HTR-8/SVneo (cell line): ENCODE measurements at places on chromosomes 7 and 10.
A peak's percentile ranks its signal among the peaks of the same experiment; 100 is the strongest.

GRCh38 chr10:102675666-102676533, 31.6 kb downstream of the TRIM8 start:
- DNase-seq = peak; percentile 71

DNA sequence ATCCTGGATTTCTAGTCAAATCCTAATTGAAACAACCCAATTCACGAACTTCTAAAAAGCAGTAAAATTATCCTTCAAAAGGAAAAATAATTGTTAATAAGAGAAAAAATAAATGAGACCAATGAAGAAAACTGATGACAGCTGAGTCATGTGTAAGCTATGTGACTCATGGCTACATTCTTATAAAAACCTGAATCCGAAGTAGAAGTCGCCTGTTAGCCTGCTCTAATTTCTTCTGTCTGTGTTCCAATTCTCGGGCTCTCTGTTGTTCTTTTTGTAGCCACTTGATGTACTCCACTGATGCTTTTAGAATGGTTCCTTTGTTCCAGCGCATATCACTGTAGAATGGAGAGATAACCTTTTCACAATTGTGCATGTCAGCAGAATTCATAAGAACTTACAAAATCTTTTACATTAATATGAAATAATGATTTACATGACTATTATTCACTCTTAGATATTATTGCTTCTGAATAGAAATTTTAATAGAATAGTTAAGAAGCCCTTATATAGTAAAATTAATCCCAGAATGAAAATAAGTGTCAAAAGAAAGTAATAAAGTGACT, 88.8 kb downstream of the TFEC start:
- no peak for DNase-seq

DNA sequence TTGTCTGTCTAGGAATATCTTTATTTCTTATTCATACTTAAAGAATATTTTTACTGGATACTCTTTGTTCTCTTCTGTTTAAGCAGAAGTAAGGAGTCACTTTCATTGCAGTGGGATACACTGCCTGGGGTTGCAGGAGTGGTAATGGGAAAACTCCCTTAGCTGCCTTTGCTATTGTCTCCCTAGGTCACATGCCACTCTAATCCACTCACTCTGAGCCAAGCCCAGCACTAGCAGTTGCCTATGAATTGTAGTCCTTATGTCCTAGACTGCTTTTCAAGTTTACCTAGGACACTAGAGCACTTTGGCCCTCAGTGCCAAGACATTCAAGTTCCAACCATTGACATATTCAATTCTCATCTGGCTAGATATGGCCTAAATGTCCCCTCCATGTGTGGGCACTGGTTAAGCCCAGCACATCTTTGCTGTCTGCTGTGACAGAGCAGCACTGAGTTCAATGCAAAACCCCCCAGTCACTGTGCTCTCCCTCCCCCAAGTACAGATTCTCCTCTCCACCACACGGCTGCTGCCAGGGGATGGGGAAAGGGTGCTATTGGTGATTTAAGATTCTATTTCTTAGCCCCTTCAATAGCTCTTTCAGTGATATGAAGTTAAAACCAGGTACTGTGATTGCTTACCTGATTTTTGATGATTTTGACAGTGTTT, 991.7 kb upstream of the KCND2 start:
- DNase-seq = no peak

GRCh38 chr7:7018290-7018689, 164.1 kb upstream of the C1GALT1 start:
- DNase-seq = no peak

- DNase-seq = no peak
Observed at GRCh38 chr7:12796397-12797127, 109.1 kb downstream of the ARL4A start.

DNA sequence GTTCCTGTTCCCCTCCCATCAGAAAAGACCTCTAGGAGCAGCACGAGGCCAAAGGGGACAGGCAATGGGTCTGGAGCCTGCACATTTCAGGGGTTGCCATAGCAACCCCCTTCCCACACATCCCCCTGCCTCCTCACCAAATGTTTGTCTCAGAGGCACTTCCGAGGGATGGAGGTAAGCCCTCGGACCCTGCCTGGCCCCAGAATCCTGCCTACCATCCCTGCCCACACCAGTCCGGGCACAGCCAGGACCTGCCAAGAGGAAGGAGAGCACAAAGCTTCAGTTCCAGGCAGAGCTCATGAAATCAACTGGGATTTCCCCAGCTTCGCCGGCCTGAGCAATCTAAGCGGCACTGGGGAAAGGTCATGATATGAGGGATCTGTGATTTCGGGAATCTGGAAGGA, 175.0 kb upstream of the PLXNA4 start:
- DNase-seq = no peak

- DNase-seq = no peak
Observed at GRCh38 chr7:30703756-30704155, 21.5 kb upstream of the CRHR2 start.

- DNase-seq = no peak
Observed at GRCh38 chr7:30136117-30136731, 1.4 kb downstream of the MTURN start.

- DNase-seq = no peak
Observed at GRCh38 chr7:126286317-126286716, 966.4 kb downstream of the GRM8 start.

GRCh38 chr7:11737723-11738122, 94.3 kb downstream of the THSD7A start:
- DNase-seq = no peak

- DNase-seq = no peak
Observed at GRCh38 chr10:76091926-76092325, 660.5 kb downstream of the LRMDA start.

- DNase-seq = no peak
Observed at GRCh38 chr10:116611153-116611545, 9.6 kb upstream of the PNLIPRP2 start.

DNA sequence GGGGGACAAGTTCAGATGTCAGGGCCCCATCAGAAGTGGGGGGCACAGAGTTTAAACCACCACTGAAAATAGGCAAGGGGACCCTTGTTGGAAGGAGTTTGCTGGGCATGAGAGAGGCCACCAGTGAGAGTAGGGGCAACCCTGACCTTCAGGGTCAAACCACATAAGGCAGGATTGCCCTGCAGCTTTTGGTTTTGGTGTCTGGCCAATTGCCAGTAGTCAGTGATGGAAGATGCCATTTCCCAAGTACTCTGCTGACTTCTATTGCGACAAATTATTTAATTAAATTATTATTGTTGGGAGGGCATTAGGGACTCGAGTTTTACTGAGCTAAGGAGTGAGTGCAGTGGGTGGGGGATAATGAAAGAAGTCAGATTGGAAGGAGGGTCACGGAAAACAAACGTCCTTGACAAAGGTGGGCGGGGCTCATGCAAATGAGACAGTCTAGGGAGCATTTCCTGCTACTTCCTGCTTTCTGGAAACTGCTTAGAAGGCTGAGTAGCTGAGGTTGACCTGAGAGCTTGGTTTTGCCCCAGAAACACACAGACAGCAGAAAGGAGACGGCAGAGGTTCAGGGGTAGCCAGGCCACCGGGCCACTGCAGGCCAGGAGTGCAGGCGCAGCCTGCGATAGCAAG, 74.2 kb upstream of the ANLN start:
- DNase-seq = no peak

DNA sequence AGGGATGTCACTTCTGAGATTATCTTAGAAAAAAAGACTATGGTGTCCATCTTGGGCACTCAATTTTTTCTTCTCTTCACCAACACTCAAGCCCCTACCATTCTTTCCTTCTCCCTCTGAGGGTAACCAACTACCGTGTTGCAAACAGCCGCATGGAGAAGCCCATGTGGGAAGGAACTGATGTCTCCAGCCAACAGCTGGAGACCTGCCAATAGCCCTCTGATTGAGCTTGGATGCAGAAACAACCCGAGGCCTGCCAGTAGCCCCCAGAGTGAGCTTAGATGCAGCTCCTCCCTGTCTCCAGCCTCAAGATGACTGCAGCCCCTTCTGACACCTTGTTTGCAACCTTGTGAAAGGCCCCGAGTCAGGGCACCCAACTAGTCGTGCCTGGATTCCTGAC, 36.4 kb upstream of the CHCHD3 start:
- no peak for DNase-seq

GRCh38 chr10:130546841-130547240, 410.6 kb downstream of the GLRX3 start:
- no peak for DNase-seq

GRCh38 chr7:630539-630938, 96.0 kb upstream of the DNAAF5 start:
- DNase-seq = no peak

- no peak for DNase-seq
Observed at GRCh38 chr10:92811986-92812385, 36.3 kb upstream of the EXOC6 start.

DNA sequence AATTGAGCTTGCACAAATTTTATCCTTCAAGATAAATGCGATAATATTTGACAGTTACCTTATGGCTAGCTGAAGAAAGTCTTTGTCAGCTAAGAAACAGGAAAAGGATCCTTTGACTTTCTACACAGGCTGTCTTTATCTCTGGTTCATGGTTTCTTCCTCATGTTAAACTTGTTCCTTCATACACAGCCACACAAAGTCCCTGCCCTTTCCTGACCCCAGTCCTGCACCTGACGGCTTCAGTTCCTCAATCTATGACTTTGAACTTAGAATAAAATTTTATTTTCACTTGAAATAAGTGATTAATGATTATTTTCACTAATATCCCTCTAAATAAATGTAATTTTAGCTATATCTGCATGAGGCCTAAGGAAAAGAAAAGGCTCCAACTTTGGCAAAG, 77.8 kb upstream of the PRSS1 start:
- no peak for DNase-seq

DNA sequence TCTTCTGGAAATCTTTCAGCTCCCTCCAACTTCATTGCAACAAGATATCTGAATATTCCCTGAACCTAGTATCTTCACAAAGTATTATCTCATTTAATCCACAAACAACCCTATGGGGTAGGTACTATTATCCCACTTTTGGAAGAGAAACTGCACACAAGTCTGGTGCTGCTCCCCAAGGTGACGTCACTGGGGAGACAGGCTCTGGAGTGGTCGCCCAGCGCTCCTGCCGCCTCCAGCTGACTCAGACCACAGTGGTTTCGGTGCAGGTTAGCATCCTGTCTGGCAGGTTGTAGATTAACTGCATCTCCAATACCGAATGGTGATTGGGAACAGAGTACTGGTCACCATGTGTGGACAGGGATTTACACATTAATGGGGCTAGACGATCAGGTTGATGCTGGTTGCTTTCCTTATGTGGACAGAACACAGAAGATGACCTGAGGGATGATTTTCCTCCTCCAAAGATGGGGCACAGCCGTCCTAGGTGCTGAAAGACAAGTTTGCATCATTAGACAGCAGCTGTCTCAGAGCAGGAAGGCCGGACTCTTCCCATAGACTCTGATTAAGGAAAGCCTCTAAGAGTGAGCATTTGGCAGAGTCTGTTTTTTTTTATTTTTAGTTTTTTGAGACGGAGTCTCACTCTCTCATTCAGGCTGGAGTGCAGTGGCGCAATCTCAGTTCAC, 128.6 kb downstream of the TRRAP start:
- DNase-seq = no peak

DNA sequence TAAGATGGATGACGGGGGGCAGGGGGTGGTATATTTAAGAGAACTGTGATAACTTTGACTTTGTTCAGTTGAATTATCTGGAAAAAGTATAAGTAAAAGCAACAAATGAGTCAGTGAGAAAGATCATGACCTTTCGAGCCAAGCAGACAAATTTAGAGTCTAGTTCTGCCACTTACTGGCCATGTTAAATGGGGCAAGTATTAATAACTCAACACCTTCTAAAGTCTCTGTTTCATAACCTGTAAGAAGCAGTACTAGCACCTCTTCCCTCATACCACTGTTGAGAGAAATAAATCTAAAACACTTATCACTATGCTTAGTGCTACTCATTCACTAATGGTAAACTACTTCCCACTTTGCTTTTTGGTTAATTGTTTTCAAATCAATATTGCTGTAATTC, 604.4 kb upstream of the LRRN3 start:
- DNase-seq = no peak

- peak; percentile 63 for DNase-seq
Observed at GRCh38 chr10:10911471-10911921, 106.2 kb upstream of the CELF2 start.

GRCh38 chr7:2734084-2734686, 46.2 kb downstream of the AMZ1 start:
- DNase-seq = no peak

DNA sequence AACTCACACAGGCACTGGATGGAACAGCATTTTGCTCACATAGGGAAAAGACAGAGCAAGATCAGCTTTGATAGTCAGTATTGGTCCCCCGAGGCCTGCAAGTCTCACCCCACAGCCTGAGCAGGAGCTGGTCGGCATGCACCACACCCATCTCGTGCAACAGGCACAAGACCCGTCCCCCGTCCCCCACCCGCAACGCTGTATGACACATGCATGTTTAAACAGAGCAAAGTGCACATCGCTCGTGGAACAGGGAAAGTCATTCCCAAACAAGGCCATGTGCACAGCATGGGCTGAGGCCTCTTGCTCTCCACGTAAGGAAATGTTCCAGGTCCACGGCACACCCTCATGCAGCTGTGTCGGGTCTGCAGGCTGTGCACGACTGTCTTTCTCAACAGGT, 527.2 kb downstream of the ACTR3B start:
- no peak for DNase-seq

DNA sequence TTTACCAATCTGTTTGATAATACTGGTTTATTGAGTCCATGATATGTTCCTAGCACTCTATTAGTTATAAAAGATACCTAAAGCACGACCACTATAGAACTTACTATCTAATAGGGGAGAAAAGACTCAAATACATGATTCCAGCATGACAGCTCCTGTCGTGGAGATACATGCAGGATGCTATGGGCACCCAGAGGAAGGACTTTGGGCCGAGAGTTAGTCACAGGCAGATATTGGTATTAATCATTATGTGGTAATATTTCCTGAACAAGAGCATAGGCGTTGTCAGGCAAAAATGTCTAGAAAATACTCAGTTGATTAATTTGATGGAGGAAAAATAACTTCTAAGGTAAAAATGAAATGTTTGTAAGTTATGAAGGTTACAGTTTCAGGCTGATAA, 31.8 kb downstream of the CNNM2 start:
- DNase-seq = no peak
